Cardiac muscle cell (in vitro differentiated cells and primary cell): ENCODE measurements at places on chromosomes 3 and 15. TPM values are rescaled to one million over a fixed set of nuclear protein-coding genes. Genes with fewer than 3 reads are reported as not detected.

GRCh38 chr3:182214416-182214815, 502.7 kb downstream of the SOX2 start:
- no peak for DNase-seq

ZBTB11 gene
- 9.0 and 15.8 TPM in 2 replicates for total RNA-seq

PLCH1 gene
- total RNA-seq, result 6.2 and 7.8 TPM in 2 replicates

- DNase-seq, result no peak
Observed at GRCh38 chr3:50530001-50530970, 26.9 kb upstream of the CACNA2D2 start.

DNA sequence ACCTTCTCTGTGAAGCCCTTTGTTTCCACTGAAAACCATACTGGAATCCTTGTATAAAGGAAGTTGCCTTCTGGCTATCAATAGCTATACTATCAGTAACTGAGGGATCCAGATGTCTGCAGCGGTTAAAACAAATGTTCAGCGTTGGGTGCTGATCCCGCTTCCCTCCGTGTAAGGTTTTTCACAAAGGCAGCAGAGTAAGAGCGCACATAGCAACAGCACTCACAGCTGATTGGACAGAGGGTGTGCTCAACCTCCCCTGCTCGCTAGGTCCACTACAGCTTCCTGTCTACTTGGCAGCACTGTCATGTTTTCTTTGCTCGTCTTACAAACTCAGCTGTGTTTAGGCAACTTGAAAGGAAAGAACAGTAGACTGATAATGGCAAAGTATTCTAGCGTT, 27.3 kb downstream of the ATOSA start:
- peak; percentile 95 for DNase-seq

DNA sequence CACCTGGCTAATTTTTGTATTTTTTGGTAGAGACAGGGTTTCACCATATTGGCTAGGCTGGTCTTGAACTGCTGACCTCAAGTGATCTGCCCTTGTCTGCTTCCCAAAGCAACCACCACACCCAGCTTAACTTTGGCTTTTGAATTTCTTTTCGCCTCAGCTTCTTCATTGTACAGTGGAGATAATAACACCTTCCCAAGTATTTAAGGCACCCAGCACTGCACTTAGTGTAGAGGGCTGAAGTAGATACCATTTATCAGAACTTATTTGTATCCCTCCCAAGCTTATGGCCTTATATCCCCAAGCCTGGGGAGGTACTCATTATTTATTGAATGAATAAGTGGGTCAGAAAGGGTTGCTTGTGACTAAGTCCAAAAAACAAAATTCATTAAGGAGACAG, 2.3 kb downstream of the SQOR start:
- DNase-seq, result no peak

DNA sequence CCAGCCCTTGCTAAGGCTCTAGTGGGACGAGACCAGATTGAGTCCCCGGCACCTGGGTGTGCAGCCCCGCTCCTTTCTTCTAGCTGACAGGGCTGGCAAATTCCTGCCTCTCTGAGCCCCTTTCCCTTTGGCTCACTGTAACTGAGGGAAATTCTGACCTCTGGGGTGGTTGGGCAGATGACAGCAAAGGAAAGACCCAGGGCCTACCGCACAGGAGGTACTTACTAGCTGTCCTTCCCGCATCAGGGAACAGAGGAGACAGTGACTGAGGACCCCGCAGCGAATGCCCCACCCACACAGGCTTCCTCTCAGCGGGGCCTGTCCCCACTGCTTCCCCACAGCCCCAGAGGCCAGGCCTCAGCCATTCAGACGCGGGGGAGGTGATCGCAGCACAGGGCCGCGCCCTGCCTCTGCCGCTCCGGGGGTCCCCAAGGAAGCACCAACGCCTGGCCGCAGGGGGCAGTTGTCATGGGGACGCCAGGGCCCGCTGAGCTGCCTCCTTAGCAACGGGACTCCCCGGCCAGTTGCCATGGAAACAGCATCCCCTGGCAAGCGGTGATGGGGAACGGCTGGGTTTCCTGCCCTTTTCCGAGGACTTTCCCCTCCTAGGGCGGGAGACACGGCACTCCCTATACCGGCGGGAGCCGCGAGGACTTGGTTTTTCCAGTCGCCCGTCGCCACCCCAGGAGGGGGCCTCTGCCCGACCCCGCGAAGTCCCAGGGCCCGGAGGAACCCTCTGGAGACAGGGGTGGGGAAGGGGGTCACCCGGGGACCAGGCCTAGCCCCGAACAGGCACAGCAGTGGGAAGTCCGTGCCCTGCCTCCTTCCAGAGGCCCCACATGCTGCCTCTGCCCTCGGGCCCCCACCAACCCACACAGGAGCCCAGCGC, 50.1 kb downstream of the HCN4 start:
- peak; percentile 31 for DNase-seq

GRCh38 chr15:73075160-73075859, 23.0 kb downstream of the NEO1 start:
- no peak for DNase-seq

CIAO2A gene
- total RNA-seq, result 115 and 126 TPM in 2 replicates

DNA sequence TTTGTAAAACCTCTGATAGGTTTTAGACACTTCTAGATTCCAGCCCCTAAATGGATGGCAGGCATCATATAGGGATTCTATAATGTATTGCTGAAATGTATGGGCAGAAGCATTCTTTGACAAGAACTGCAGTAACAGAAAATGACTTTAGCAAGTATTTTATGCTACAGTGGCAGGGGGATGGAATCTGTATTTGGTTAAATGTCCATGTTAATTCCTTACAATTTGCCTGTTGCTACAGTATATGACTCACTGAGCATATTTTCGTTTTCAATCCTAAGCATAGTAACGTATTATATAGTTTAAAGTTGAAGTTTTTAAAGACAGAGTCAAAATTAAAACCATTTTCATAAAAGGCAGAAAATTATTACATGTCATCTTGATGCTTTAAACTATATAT, 150.1 kb downstream of the MEX3B start:
- DNase-seq, result no peak

DNA sequence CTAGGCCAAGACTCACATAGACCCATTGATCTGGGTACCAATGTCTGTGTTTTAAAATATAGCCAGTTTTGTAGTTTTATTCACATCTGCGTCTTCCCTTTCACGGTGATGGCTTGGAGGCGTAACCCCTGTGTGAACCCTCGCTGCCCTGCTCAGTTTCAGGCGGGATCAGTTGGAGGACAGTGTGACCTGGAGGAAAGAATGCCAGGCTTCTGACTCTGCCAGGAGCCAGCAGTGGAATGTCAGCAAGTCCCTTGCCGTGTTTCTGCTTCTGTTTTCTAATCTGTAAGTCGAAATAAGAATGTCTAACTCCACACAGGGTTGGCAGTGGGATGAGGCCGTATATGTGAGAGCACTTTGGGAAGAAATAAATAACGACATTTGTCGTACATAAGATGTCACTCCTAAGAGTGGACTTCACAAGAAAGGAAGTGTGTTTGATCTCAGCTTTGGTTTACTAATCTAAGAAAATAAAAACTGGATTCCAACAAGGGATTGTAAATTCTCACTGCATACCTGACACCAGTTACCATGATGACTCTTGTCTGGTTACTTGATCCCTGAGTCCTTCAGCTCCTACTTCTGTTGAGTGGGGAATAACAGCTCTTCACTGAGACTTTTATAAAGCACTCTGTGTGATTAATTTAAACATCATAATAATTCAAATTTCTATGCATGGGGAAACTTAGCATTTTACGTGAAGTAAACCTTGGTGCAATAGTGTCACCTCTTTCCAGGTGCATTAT, 6.3 kb upstream of the CA12 start:
- peak; percentile 41 for DNase-seq

DNA sequence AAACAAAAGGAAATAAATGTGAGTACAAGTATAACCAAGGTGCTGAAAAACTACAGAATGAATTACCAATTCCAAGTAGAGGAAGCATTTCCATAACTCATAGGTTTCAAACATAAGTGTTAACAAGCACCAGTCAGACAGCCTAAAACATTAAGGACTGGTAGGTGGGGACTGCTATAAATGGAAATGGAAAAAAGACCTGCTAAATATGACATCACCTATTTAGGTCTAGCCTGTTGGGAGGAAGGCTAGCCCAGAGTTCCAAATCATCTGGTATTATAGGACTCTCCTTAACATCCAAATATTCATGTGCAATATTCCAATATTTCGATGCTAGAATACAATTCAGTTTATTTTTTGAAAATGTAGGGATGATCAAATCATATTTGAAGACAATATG, 560.0 kb downstream of the ROBO2 start:
- DNase-seq, result no peak

- DNase-seq, result no peak
Observed at GRCh38 chr15:83914906-83915305, 261.0 kb downstream of the ADAMTSL3 start.

DNA sequence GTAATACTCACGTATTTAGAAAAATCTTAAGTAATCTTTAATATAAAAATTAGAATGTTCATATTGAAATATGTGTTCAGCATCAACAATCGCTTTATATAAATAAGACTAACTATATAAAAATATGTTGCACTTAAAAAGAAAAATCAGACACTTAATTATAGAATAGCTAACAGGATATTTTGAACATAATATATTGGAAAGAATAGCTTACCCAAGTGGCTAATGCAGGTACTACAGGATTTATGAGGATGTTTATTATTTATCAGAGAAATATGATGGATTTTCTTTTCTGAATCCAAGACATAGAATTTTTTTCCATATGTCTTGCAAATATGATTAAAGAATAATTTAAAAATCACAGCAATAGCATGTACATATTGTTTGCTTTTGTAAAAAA, 567.9 kb upstream of the GBE1 start:
- DNase-seq, result peak; percentile 2

GRCh38 chr15:41215708-41216107, 14.8 kb downstream of the EXD1 start:
- no peak for DNase-seq

FAM162A gene
- total RNA-seq, result 182 and 209 TPM in 2 replicates

- DNase-seq, result no peak
Observed at GRCh38 chr15:27165590-27165989, 194.6 kb downstream of the GABRG3 start.

DNA sequence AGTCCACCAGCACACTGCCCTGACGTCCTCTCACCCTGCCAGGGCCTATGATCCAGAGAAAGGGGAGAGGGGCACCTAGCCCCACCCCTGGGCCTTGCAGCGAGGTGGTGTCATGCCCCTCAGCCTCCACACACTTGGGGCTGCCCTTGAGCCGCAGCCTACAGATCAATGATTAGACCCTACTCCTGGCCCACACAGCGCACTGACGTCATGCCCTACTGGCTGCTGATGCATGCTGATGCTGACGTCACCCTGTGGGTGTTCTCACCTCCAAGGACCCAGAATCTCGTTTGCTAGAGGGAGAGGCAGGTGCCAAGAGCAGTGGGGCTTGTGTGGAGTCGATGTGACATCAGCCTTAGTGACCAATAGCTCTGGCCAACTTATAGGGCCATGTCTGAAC, 18.0 kb downstream of the ARL14 start:
- DNase-seq, result no peak

- no peak for DNase-seq
Observed at GRCh38 chr3:18886331-18886730, 262.0 kb upstream of the KCNH8 start.
